ENCODE measurements at places on chromosomes 1 and 21.
A peak's percentile ranks its signal among the peaks of the same experiment; 100 is the strongest.

GRCh38 chr1:20233394-20233793, 47.1 kb upstream of the PLA2G2C start:
- peak; percentile 32 for DNase-seq

DNA sequence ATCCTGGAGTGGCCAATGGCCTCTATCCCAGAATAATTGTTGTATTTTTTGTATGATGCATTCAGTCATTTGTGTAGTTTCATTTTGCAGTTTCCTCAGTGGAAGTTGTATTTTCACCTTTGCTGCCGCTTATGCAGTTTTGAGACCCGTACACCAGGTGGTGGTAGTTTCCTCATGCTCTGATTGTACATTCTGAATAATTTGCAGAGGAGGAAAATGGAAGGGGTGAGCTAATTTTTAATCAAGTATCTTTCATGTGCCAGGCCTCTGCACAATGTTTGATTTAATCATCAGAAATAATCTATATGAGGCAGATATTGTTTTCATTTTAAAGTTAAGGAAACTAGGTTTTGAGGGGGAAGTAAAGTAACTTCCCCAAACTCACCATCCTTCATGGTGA, 29.5 kb downstream of the HLX start:
- DNase-seq = peak; percentile 13

DNA sequence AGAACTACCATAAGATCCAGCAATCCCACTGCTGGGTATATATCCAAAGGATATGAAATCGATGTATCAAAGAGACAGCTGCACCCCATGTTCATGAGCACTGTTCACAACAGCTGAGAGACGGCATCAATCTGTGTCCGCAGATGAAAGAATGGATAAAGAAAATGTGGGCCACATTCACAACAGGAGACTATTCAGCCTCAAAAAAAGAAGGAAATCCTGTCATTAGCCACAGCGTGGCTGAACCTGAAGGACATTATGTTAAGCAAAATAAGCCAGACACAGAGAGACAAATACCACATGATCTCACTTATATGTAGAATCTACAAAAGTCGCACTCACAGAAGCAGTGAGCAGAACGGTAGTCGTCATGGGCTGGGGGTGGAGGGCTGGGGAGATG, 99.2 kb upstream of the IFFO2 start:
- no peak for DNase-seq

GRCh38 chr1:119766374-119766794, 2.3 kb downstream of the HMGCS2 start:
- DNase-seq = no peak

DNA sequence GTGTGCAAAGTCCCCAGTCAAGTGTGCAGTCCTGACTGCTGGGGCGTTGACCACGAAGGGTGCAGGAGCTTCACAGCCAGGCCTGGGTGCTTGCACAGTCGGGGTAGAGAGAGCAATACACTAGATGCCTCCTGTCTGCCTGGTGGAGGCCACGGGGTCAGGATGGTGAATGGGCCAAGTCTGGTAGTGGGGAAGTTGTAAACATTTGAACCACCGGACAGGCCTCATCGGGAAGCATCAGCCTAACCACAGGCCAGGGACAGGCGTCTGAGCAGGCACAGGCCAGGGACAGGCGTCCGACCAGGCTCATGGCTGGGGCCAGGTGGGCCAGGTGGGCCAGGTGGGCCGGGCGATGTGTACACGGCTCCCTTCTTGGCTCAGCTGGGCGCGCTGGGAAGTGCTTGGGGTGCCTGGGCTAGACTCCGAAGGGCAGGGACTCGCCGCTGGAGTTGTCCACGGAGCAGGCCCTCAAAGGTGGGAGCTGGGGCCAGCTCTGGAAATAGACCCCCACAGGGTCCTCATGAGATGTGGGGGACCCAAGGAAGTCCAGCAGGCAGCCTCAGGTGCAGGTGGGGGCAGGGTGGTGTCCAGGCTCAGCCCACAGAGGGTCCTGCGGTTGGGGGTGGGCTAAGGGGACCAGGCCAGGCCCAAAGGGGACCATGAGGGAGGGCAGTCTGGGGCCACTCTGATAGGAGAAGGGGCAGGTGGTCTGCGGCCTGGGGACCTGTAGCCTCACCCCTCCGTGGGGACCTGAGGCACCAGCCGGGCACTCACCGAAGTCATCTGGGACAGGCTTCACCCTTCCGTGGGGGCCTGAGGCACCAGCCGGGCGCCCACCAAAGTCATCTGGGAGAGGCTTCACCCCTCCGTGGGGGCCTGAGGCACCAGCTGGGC, 15.0 kb downstream of the COL6A1 start:
- no peak for DNase-seq

GRCh38 chr1:246768403-246769020, 44.3 kb downstream of the SCCPDH start:
- peak; percentile 72 for DNase-seq

DNA sequence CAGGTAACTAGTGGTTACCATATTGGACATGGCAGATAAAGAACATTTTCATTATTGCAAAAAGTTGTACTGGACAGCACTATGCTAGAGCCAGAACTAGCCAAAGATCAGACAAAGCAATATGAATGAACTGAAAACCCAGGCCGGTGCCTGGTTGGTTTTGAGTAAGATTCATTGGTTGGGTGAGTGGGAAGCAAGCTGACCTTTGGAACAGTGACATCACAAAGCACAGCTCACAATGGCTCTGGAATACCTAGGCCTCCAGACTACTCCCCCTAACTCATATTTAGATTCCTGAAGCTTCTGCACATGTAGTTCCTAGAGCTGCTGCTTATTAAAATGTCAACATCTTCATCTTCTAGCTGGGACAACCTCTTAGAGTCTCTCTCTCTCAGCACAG, at the start of gene TMCO2:
TSS of gene TMCO2 (plus strand) at position 283 of the 400 bp plus-strand sequence. CDS start at position 340, 57 bp downstream.
- DNase-seq = no peak

GRCh38 chr1:40860706-40861223, 1.4 kb downstream of the CITED4 start:
- no peak for DNase-seq

- DNase-seq = no peak
Measured at GRCh38 chr1:38452246-38452645, 405.7 kb upstream of the POU3F1 start.

DNA sequence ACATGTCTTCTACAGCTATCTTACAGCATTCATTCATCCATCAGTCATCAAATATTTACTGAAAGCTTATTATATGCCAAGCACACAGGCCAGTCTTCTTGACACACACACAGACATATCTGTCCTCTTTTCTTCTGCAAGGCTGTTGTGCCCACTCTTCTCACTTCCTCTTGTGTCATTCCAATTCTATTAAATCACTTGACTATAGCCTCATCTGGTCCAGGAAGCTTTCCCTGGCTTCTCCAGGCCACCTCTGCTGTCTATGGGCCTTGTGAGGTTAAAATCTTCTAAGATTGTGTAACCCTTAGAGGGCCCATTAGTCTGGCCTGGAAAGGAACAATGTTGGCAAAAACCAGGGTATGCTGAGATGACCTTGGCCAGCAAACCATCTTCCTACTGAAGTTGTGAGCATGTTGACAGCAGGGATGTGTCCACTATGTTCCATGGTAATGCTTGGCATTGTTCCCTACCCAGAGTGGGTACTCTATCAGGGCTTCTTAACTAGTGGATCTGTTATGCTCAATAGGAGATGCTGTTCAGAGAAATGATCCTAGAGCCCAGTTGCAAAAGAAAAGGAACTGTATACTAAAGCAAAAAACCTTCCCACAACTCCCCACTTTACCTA, 5.3 kb downstream of the TRAF3IP3 start:
- no peak for DNase-seq

GRCh38 chr1:109790735-109791494, 27.2 kb upstream of the EPS8L3 start:
- DNase-seq = no peak

GRCh38 chr1:234927971-234928640, 200.5 kb downstream of the TOMM20 start:
- no peak for DNase-seq

GRCh38 chr1:112637254-112638109, 17.9 kb downstream of the CAPZA1 start:
- peak; percentile 53 for DNase-seq
